Bone marrow (tissue), 2 donors: ENCODE measurements at places on chromosomes 12 and 14.

DNA sequence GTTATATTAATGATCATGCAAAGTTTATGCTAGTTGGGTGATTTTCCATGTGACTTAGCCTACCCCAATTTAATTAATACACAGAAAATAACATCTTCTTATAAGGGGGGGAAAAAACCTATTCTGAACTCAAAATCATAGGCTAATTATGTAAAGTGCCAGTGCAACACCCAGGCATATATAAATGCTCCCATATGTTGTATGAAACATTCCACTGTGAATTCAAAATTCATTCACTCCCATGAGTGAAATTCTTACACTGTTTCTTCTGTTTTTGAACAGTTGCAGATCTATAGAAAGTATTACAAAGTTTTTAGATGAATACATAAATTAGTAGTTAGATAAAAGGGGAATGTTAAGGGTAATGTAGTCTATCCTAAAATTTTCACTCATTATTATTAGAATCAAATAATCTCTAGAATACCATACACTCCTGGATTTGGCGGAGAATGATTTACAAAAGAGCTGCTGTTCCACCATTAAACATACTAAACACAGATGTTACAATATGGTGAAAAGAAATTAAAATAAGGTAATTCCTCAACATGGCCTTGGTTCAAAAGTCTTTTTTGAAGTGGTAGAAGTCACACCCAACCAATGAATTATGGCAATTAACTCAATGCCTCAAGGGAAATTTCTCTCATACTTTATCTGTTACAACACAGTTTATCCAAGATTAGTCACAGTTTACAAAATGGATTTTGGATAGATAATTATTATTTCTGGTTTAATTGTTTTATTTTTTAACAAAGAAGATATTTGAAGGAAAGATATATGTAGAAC lies 454.1 kb upstream of the FLRT2 start:
- no peak for DNase-seq

- DNase-seq, result no peak
These were observed 190.8 kb downstream of the SLC41A2 start for GRCh38 chr12:104767261-104767660.

DNA sequence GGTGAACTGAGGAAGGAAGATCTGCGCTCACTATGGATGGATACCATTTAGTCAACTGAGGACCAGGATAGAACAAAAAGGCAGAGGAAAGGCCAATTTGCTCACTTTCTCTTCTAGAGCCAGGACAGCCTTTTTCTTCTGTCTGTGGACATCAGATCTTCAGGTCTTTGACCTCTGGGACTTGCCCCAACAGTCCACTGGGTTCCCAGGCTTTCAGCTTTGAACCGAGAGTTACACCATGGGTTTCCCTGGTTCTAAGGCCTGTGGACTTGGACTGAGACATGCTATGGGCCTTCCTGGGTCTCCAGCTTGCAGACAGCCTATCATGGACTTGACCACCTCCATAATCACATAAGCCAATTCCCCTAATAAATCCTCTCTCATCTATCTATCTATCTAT lies 232.0 kb downstream of the IPO8 start:
- DNase-seq, result no peak

DNA sequence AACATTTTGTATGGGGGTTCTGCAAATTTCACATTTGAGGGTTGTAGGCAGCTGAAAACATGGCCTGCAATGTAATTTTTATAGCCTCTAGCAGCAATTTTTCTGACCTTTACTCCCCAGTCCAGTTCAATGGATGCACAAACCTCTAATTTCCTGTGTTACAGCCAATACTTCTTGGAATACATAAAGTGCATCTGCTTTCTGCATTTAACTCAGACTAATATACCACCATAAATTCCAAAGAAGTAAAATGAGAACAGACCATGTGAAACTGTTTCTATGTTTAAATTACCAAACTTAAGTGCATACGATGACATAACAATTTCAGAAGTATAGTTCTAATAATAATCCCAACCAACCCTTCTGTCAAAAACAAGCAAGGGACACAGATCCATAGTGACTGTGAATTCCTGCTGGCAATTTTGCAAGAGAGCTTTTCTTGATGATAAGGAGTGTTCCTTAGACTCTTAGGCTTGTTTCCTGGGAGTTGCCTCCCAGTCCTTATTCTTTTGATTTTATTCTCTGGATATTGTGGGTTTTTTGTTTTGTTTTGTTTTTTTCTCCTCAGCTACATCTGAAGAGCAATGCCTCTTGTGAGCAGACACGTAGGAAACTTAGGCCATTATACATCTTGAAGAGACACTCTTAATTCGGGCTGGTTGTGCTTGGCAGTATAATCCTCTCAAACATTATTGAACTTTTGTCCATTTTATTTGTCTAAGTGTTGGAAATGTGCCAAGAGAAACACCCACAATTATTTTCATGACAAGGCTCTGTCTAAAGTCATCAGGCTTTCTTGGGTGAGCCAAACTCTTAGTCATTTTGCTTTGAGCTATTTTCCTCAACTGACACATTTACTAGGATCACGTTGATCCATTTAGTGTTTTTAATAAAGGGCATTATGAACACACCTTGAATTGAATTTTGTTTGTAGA lies 51.3 kb upstream of the RERGL start:
- no peak for DNase-seq

- no peak for DNase-seq
These were observed 35.7 kb upstream of the PRMT8 start for GRCh38 chr12:3455312-3455711.
